ENCODE measurements at places on chromosomes 16 and 17.

DNA sequence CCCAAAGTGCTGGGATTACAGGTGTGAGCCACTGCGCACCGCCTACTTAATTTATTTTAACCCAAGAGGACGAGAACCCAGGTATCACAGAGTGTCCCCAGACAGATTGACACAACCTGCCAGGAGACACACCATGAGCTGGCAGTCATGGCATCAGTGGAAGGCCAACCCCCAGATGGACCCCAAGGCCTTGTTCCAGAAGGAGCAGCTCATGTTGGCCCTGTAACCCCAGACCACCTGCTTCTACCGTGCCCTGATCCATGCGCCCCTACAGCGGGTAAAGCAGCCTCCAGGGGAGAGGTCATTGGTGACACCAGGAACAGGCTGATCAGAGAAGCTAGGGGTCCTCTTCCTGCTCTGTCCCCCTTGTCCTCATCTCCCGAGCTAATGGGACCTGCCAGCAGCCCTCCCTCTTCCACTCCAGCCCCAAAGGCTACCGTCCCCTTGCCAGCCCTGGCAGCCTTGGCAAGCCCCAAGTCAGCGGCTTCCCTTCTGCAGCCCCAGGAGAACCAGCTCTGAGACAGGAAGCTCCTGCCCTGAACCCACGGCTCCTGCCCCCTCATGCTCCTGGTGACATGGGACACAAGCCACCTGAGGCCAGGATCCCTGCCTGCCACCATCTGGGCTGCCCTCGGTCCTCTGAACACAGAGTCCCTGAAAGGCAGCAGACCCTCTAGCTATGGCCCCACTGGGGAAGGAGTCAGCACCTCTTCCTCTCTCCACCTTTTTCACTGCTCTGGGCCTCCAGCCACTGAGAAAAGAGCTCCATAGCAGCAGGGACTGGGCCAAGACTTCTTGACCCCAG is 6.3 kb downstream of the SULT1A1 start:
- DNase-seq, result no peak

DNA sequence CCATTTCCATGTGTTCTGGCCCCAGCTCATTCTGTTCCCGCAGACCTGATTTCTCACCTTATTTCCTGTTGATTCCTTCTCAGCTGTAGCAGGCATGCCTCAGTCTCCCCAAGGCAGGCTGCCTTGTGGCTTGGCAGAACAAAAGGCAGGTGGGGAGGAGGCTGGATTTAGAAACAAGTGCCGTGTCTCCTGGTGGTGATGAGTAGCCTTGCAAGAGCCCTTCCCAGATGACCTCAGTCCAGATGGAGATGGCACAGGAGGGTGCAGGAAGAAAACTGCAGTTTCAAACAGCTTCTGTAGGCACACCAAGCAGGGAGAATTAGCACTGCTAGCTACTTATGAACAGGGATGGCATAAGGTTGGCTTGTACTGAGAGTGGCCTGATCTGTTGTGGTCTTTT is 64.6 kb downstream of the ARHGAP44 start:
- no peak for DNase-seq

- no peak for DNase-seq
These were observed 97.1 kb downstream of the CDH11 start for GRCh38 chr16:65024767-65025178.

DNA sequence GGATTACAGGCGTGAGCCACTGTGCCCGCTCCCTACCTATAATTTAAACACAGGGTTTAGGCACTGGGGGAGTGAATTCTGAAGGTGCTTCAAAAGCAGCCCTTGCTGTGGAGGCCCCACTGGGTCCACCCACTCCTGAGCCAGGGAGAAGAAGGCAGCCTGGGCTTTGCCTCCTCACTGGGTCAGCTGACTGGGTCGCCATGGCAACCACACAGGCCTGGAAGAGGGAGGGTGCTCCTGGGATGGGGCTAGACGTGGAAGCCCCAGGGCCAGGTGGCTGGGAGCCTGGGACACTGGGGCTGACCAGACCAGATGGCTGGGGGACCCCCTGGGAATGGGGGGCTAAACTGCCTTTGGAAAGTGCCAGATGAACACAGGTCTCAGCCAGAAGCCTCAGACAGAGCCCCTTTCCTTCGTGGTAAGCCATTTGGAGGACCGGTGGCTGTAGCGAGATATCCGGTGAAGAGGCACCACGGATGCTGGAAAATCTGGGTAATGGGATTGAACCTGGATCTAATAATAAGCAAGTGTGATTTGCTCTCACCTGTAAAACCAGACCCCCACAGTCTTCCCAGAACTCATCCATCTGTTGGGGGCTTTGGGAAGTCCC is 32.9 kb downstream of the TRARG1 start:
- DNase-seq, result no peak

GRCh38 chr16:2736476-2737237 is 15.8 kb upstream of the SRRM2 start:
- DNase-seq, result no peak

DNA sequence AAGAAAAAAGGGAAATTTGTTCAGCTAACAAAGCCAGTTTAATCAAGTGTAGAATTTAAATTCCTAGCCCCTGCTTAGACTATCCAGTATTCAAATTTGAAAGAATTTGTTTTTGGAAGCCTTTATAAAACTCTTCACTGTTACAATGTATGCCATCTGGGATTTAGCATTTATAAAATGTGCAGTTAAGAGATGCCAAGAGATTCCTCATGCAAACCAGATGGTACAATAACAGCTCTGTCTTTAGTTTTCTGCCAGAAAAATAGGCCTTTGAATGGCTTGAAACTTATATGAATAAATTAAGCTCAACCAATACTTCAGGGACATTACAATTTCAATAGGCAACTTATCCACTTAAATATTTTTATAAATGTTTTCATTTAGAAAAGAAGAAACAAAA is 6.8 kb upstream of the ANKS4B start:
- DNase-seq, result no peak

- no peak for DNase-seq
These were observed 325.9 kb downstream of the SOX9 start for GRCh38 chr17:72446525-72447250.

DNA sequence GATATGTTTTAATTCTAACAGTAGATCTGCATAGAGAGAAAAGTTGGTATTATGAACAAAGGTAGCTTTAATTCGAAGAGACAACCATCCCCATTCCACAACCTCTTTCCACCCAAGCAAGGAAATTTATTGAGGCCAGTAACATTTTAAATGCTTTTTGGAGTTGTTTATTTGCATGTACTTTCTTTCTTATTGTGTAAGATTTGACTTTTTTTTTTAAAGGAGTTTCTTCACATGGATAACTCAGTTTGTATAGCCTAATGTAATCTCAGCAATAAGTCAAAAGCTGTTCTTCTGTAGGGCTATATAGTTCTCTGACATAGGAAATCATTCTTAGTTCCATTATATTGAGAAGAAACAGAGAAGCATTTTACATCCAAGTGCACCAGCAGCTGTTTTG is 163.3 kb downstream of the PRKCA start:
- DNase-seq, result no peak

GRCh38 chr17:21243516-21244303 is 9.5 kb downstream of the NATD1 start:
- DNase-seq, result no peak

GRCh38 chr17:74754832-74755231 is 6.4 kb downstream of the NHERF1 start:
- peak; percentile 18 for DNase-seq
